ENCODE measurements at places on chromosomes 16 and 17.

- no peak for DNase-seq
These were observed 239.7 kb downstream of the XYLT1 start for GRCh38 chr16:17230932-17231581.

DNA sequence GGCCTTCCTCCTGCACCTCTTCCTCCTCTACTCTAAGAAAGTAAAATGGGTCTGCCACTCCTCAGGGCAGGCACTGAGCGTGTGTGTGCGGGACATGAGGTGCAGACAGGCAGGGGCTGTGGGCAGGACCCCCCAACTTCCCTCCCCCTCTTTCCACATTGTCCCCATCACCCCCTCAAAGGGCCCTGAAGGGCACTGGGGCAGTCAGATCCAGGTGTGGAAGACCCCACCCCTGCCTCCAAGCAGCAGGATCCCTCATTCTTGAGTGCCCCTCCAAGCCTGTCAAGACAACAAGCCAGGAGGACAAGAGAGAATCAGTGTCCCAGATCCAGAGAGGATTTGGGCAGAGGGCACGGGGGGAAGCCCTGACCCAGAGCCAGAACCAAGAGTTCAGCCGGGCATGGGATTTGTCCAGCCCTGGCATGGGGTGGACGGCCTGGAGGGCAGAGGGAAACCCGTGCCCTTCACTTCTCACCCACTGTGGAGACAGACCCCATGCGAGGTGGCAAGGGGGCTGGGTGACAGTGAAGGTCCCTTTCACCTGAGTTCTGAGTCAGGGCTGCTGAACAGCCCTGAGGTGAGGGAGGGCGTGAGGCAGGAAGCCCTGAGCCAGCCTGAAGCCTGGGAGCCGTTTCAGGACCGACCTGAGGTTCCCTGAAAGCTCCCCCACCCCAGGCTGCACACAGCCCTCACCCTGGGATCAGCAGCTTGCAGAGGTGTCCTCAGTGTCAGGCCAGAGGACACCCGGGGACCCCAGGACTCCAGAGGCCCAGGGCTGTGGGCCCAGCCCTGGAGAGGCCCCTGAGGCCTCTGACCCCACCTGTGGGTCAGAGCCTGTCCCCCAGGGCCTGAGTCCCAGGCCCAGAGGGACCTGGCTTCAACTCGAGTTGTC is 45.8 kb downstream of the USP22 start:
- no peak for DNase-seq

DNA sequence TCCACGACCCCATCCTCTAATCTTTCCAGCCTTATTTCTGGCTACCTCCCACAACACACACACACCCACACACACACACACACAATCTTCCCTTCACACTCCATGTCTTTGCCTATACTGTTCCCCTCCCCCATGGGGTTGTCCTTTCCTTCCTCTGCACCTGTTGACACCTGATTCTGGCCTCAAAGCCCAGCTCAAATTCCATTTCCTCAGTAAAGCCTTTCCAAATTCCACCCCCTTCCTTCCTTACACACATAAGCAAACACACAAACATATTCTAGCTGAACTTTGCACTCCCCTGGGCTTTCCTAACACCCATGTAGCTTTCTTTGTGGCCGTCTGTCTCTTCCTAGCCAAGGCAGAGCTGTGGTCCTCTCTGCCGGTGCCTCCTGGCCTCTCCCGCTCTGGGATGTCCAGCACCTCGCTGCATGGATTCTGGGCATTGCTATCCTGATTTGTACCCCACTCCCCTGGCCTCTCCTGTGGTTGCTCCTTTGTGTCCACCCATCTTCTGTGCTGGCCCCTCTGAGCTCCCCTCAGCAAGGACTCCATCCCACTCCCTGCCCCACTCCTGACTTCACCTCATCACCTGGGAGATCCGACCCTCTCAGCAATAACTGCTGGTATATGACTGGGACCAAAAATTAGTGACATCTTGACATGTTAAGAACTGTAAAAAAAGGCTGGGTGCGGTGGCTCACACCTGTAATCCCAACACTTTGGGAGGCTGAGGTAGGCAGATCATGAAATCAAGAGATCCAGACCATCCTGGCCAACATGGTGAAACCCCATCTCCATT is 8.4 kb upstream of the SRCIN1 start:
- DNase-seq: no peak

DNA sequence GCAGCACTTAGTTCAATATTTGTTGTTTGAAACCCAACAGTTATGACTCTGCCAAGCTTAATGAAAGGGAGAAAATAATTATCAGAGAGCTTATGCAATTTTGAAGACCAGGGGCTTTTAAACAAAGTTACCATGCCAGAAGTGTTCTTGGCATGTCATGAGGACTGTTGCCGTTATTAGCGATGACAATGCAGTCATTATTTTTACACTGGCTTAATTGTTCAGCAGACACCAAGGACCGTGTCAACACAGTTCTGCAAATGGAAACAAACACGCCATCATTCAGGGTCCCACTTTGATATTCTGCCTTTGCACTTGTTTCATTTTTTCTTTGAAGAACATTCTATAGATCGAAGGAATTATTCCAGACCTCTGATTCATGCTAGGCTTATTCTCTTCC is 518.5 kb downstream of the CDH13 start:
- no peak for DNase-seq

DNA sequence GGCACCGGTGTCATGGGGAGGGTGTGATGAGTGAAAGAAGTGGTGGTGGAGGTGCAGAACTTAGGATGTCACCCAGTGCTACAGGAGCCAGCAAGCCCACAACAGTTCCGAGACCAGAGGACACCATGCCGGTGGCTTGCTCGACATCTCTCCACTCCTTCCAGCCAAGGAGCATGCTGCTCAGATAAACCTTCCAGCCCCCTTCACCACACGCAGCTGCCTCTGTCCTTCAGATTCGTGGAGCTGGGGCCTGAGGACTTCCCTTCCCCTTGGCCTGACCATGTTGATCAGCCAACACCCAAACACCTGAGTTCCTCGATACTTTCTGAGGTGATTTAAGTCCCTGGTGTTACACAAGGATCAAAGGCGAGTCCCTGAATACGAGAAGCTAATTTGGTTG is 188.8 kb upstream of the FOXF1 start:
- no peak for DNase-seq

All from T-cell (primary cell).